ENCODE measurements at places on chromosomes 13 and 19.

GRCh38 chr13:26589226-26589625 lies 31.7 kb downstream of the WASF3 start:
- H3K4me1 ChIP-seq: no peaks in the 10 kb centered on the region
- DNase-seq: no peak
- H3K27ac ChIP-seq: no peak overlapping the region
- no peaks in the 10 kb centered on the region for H3K27me3 ChIP-seq

GRCh38 chr19:39341129-39341718 lies 997 bp upstream of the SAMD4B start:
- no peaks in the 10 kb centered on the region for H3K36me3 ChIP-seq
- peak overlapping the region; percentile 87 for H3K27ac ChIP-seq
- H3K27me3 ChIP-seq: no peaks in the 10 kb centered on the region
- H3K4me3 ChIP-seq: peak overlapping the region; percentile 91
- DNase-seq: peak; percentile 14
- H3K4me1 ChIP-seq: peaks cover 31% of the 10 kb centered on the region

GRCh38 chr13:79456051-79456450 lies 24.9 kb upstream of the NDFIP2 start:
- H3K36me3 ChIP-seq: no peaks in the 10 kb centered on the region
- no peaks in the 10 kb centered on the region for H3K4me1 ChIP-seq
- no peak overlapping the region for H3K27ac ChIP-seq
- H3K4me3 ChIP-seq: no peak overlapping the region
- no peak for DNase-seq

DNA sequence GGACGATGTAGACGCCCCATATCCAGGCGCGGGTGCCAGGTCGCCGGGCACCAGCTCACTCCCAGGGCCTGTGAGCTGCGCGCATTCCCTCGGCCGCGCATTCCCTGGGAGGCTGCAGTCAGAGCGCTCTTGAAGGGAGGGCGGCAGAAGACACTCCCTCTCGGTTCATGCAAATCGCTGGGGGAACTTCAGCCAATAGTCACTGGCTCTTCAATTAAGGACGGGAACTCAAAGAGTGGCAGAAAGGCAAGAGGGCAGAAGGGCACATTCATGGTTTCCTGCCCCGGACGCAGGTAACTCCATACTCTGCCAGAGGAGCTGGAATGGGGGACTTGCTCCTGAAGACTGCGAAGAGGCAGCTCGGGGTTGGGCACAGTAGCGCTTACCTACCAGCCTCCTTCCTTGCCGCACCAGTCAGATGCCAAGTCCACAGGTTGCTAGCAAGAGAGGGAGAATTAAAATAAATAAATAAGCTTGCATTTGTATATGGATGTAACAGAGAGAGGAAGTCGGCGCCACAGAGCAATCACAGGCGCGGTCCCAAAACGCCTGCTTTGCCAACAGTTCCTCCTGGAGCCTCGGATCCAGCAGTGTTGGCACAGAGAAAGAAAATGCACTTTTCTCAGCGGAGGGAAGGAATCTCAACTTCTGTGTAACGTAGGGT lies 459 bp downstream of the PCDH20 start:
- H3K36me3 ChIP-seq: no peaks in the 10 kb centered on the region
- peaks cover 15% of the 10 kb centered on the region for H3K27me3 ChIP-seq
- peak overlapping the region; percentile 42 for H3K4me3 ChIP-seq

GRCh38 chr13:73411067-73411809 lies 352.4 kb downstream of the KLF5 start:
- no peak for DNase-seq
- H3K27ac ChIP-seq: no peak overlapping the region
- no peak overlapping the region for H3K4me3 ChIP-seq
- H3K4me1 ChIP-seq: no peaks in the 10 kb centered on the region

GRCh38 chr19:1238369-1239303 lies 831 bp upstream of the CBARP start:
- H3K36me3 ChIP-seq: no peaks in the 10 kb centered on the region
- H3K4me1 ChIP-seq: peaks cover 27% of the 10 kb centered on the region
- DNase-seq: no peak
- H3K27ac ChIP-seq: peak overlapping the region; percentile 93
- peaks cover 4% of the 10 kb centered on the region for H3K27me3 ChIP-seq
- peak overlapping the region; percentile 36 for H3K4me3 ChIP-seq

GRCh38 chr13:111402441-111402840 lies 82.0 kb downstream of the TEX29 start:
- H3K27ac ChIP-seq: no peak overlapping the region
- H3K27me3 ChIP-seq: no peaks in the 10 kb centered on the region

GRCh38 chr13:36261011-36261410 lies 36.6 kb downstream of the CCDC169 start:
- no peak overlapping the region for H3K27ac ChIP-seq
- H3K4me3 ChIP-seq: no peak overlapping the region
- no peaks in the 10 kb centered on the region for H3K36me3 ChIP-seq

DNA sequence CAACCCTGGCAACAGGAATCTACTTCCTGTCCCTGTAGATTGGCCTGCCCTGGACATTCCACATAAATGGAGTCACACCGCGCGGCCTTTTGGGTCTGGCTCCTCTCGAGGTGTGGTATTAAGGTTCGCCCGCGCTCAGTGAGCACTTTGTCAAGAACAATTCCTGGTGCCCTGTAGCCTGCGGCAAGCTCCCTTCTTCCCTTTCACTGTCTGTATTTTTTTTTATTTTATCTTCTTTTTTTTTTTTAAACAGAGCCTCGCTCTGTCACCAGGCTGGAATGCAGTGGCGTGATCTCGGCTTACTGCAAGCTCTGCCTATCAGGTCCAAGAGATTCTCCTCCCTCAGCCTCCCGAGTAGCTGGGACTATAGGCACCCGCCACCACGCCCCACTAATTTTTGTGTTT lies 28.3 kb downstream of the PEX11G start:
- no peaks in the 10 kb centered on the region for H3K27me3 ChIP-seq
- DNase-seq: no peak
- H3K36me3 ChIP-seq: peaks cover 78% of the 10 kb centered on the region
- H3K4me3 ChIP-seq: no peak overlapping the region
- no peak overlapping the region for H3K27ac ChIP-seq

GRCh38 chr13:44930963-44931623 lies 58.2 kb downstream of the NUFIP1 start:
- peaks cover 49% of the 10 kb centered on the region for H3K4me1 ChIP-seq
- peak overlapping the region; percentile 86 for H3K27ac ChIP-seq
- no peak overlapping the region for H3K4me3 ChIP-seq
- H3K36me3 ChIP-seq: no peaks in the 10 kb centered on the region

DNA sequence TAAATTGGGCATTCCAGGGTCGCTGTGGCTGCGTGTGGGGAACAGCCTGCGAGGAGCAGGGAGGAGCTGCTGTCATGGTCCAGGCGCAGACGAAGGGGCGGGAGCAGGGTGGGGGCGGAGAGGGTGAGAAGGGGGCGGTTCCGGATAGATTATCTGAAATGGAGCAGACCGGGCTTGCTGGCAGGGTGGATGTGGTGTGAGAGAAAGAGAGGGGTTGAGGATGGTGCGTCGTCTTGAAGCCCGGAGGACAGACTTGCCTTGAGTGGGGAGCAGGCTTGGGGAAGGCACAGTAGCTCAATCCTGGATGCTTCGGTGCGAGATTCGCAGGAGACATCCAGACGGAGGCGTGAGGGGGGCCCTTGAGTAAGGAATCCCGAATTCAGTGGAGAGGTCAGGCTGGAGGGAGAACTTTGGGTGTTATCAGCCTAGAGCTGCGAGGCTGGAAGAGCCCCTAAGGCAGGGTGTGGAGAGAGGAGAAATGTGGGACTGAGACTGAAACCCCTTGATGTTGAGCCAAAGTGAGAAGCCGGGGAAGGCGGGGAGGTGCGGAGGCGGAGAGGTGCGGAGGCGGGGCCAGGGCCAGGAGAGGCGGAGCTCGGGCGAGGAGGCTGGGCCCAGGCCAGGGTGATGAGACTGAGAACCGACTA lies 40.6 kb downstream of the DPF1 start:
- no peaks in the 10 kb centered on the region for H3K27me3 ChIP-seq
- H3K4me1 ChIP-seq: no peaks in the 10 kb centered on the region

- no peaks in the 10 kb centered on the region for H3K4me1 ChIP-seq
- no peaks in the 10 kb centered on the region for H3K36me3 ChIP-seq
- H3K27ac ChIP-seq: no peak overlapping the region
- no peak overlapping the region for H3K4me3 ChIP-seq
- H3K27me3 ChIP-seq: no peaks in the 10 kb centered on the region
Observed at GRCh38 chr19:40542202-40542859, 34.3 kb upstream of the SHKBP1 start.

DNA sequence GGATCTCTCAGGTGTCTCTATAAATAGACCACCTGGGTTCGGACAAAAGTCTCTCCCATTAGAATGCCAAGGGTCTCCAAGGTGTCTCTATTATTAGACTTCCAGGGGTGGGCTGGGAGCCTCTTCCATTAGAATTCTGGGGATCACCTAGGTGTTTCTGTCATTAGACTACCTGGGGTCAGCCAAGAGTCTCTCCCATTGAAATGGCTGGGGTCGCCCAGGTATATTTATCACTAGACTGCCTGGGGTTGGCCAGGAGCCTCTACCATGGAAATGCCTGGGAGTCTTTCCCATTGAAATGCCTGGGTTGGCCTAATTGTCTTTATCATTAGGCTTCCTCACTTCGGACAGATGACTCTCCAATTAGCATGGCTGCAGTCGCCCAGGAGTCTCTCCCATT lies 1565.5 kb downstream of the UQCRFS1 start:
- no peaks in the 10 kb centered on the region for H3K36me3 ChIP-seq
- no peak overlapping the region for H3K4me3 ChIP-seq
- no peak for DNase-seq

DNA sequence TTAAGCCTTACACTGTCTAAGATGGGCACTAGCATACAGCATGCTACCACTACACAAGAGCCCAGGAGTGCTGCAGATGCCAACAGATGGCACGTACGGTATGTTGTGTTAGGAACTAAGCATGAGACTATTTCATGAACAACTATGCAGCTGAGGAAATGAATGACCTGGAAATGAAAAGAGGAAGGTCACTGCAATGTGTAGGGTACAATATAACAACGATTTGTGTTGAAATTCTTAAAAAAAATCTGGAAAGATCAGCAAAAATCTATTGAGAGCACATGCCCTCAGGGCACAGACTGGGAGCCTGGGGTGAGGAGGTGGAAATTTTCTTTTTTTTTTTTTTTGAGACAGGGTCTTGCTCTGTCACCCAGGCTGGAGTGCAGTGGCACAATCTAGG lies 14.4 kb downstream of the HAUS8 start:
- no peaks in the 10 kb centered on the region for H3K36me3 ChIP-seq
- no peak overlapping the region for H3K27ac ChIP-seq
- no peaks in the 10 kb centered on the region for H3K4me1 ChIP-seq
- H3K27me3 ChIP-seq: no peaks in the 10 kb centered on the region

DNA sequence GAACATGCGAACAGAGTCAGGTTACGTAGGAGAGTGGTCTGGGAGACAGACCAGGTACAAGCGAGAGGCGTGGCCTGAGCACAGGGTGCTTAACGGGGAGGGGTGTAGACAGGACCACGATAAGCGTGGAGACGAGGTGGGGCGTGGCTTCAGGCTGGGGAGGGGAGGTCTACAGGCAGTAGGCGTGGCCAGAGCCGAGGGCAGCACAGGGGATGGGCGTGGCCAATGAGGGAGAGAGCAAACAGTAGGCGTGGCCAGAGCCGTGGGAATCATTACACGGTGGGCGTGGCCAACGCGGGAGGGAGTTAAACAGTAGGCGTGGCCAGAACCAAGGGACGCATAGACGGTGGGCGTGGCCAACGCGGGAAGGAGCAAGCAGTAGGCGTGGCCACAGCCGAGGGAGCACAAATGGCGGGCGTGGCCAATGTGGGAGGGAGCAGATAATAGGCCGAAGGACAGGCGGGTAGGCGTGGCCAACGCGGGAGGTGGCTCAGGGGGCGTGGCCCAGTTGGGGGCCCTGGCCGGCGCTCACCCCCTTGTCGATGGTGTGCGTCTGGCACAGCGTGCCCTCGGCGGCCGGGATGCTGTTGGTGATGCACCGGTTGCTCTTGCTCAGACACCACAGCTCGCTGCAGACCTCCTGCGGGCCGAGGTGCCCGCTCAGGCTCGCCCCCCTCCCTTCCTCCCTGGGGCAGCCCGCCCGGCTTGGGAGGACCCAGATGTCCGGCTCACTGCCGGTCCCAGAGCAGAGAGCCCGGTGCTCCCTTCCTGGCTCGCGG lies 15.2 kb upstream of the MYO1F start:
- H3K36me3 ChIP-seq: no peaks in the 10 kb centered on the region
- peaks cover 13% of the 10 kb centered on the region for H3K27me3 ChIP-seq
- peak overlapping the region; percentile 46 for H3K4me3 ChIP-seq
- peak; percentile 82 for DNase-seq

Measured in gastrocnemius medialis (tissue), 4 donors.